Psoas muscle (tissue), 8 donors: ENCODE measurements at places on chromosomes 5 and 9.

- H3K27me3 ChIP-seq: no peaks in the 10 kb centered on the region
- no peak overlapping the region for H3K4me3 ChIP-seq
- no peak for DNase-seq
- H3K36me3 ChIP-seq: no peaks in the 10 kb centered on the region
- H3K27ac ChIP-seq: no peak overlapping the region
Measured at GRCh38 chr5:107378218-107378899, 292.4 kb downstream of the EFNA5 start.

DNA sequence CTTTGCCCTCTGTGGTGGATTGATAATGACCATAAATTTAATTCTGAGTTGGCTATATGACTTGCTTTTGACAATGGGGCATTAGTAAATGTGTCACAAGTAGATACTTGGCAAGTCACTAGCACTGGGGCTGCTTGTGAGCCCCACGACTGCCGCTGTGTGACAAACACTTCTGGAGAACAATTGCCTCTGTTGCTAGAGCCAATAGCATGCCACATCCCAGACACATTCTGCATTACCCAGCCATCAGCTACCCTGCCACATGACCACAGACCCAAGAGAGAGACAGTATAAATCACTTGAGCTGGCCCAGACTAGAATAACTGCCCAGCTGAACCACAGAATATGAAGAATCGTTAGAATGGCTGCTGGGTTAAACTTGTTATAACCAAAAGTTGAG is 753.2 kb upstream of the DMAC1 start:
- no peak overlapping the region for H3K27ac ChIP-seq
- H3K4me3 ChIP-seq: no peak overlapping the region
- no peaks in the 10 kb centered on the region for H3K4me1 ChIP-seq

DNA sequence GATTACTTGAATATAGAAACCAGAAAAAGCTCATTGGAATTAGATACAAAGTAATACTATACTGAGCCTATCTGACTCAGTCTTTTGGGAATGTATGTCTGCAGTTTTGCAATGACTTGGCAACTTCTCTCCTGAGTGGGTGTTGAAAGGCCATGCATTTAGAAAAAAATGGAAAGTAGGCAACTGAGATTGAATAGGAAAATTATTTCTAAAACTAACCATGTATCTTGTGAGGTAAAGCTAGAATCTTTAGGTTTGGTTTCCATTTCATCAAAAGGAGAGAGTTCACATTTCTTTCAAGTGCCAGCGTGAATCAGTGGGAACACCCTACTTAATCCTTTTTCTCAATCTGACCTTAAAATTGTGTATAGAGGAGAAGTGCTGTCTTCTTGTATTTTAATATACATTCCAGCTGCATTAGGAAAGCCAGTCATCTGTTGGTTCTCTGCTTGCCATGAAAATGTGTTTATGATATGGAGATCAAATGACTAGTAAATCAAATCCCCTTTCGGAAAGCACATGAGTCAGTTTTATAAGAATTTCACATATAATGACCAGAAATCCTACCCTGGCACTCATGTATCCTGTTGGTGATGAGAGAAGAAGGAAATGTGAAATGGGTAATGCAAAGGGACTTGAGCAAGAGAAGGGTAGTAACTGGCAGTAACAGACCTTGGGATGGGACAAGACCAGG is 30.4 kb downstream of the NFX1 start:
- H3K27me3 ChIP-seq: no peaks in the 10 kb centered on the region
- peaks cover 18% of the 10 kb centered on the region for H3K4me1 ChIP-seq
- no peak overlapping the region for H3K4me3 ChIP-seq
- DNase-seq: no peak
- peaks cover 95% of the 10 kb centered on the region for H3K36me3 ChIP-seq

GRCh38 chr9:136494531-136495215 is 11.8 kb upstream of the SEC16A start:
- no peaks in the 10 kb centered on the region for H3K36me3 ChIP-seq
- H3K27me3 ChIP-seq: no peaks in the 10 kb centered on the region
- no peak overlapping the region for H3K27ac ChIP-seq
- H3K4me1 ChIP-seq: no peaks in the 10 kb centered on the region

DNA sequence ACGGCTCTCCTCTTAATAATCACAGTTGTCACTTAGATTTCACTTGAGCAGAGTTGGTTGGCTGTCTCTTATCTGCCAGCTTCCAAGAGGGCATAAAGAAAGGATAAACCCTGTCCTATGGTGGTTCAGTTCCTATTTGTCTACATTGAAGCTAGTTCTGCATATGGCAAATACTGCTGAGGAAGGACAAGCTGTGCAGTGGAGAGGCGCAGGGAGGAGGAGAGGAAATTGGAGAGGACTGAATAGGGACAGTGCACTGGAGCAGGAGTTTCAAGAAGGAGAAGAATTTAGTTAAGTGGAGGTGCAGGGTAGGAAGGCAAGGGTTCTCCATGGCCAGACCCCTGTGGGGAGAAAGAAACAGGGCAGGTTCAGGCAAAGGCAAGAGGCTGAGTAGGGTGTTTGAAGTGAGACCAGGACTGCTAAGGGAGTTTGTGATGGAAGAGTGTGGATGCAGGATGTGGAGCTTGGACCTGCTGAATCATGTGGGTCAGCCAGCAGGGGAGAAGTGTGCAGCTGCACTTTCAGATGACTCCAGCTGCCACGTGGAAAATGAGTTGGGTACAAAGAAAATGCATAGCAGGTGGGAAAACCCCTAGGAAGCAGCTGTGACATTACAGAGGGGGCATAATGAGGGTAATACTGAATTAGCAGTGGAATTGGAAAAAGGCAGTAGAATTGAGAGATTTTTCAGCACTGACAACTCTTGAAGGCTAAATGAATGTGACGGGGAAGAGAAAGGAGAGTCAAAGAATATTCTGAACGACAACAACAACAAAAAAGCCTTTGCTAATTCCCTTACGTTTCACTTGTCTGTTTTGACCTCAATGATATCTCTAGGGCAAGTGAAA is 66.8 kb downstream of the MAMDC2 start:
- no peaks in the 10 kb centered on the region for H3K36me3 ChIP-seq
- H3K27ac ChIP-seq: no peak overlapping the region
- no peak for DNase-seq

DNA sequence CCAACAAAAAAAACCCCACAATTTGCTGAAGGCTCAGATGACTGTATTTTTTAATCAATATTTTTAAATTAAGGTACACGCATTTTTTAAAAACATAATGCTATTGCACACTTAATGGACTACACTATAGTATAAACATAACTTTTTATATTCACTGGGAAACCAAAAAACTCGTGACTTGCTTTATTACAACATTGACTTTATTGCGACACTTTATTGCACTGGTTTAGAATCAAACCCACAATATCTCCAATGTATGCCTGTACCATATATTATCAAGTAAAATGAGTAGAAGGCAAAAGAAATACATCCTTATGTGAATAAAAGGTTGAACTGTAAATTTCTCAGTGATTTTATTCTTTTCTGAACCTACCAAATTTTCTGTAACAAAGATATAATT is 53.7 kb downstream of the RICTOR start:
- no peak overlapping the region for H3K27ac ChIP-seq
- no peak for DNase-seq
- H3K27me3 ChIP-seq: no peaks in the 10 kb centered on the region
- H3K36me3 ChIP-seq: peaks cover 18% of the 10 kb centered on the region
- no peak overlapping the region for H3K4me3 ChIP-seq

DNA sequence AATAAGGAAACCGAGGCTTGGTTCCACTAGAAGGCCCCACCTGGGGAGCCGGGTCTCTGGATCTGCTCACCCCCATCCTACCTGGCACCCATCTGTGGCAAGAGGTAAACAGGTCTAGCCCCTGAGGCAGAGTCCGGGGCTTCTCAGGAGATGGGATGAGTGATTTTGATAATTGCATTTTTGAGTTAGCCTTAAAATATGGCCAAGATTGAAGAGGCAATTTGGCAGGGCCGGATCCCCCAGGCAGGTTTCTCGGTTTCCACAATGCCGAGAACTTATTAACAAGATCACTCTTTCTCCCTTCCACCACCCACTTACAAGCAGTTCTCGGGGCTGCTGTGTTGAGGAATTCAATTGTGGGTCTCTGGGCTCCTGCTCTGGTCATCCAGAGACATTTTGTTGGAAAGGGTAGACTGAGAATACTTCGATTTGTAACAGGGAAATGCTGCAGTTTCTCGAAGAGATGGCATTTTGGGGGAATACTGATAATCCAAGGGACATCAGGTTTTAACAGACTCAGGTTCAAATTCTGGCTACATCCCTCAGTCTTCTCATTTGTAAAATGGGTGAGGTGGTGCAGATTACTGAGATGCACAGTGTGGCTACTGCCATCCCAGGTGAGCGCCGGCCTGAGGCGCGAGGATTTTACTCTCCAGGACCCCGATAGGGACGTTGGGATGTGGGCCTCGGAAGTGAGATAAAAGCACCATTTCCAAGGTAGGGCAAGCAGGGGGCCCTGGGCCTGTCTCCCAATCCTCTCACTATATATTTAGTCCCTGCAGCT is 194.2 kb downstream of the CDK5RAP2 start:
- DNase-seq: no peak
- H3K4me1 ChIP-seq: peaks cover 7% of the 10 kb centered on the region
- H3K4me3 ChIP-seq: no peak overlapping the region
- peaks cover 3% of the 10 kb centered on the region for H3K36me3 ChIP-seq
- no peaks in the 10 kb centered on the region for H3K27me3 ChIP-seq
- no peak overlapping the region for H3K27ac ChIP-seq

- no peaks in the 10 kb centered on the region for H3K36me3 ChIP-seq
- no peak overlapping the region for H3K4me3 ChIP-seq
- no peaks in the 10 kb centered on the region for H3K4me1 ChIP-seq
- H3K27me3 ChIP-seq: no peaks in the 10 kb centered on the region
- H3K27ac ChIP-seq: no peak overlapping the region
Measured at GRCh38 chr5:52065182-52065581, 681.9 kb downstream of the ISL1 start.
